ENCODE measurements at places on chromosomes 1 and 21. TPM values are rescaled to one million over a fixed set of nuclear protein-coding genes. Genes with fewer than 3 reads are reported as not detected.

The LCE2C gene
- total RNA-seq = not detected

The HSD3B1 gene
- not detected for total RNA-seq

The TMEM54 gene
- 25.8 TPM for total RNA-seq

The FYB2 gene
- total RNA-seq = not detected

The C8A gene
- total RNA-seq = not detected

The HTR1D gene
- total RNA-seq = 0.36 TPM

The CRB1 gene
- not detected for total RNA-seq

The CELA3B gene
- not detected for total RNA-seq

The OR2L5 gene
- not detected for total RNA-seq

The CXADR gene
- total RNA-seq = 0.10 TPM

DNA sequence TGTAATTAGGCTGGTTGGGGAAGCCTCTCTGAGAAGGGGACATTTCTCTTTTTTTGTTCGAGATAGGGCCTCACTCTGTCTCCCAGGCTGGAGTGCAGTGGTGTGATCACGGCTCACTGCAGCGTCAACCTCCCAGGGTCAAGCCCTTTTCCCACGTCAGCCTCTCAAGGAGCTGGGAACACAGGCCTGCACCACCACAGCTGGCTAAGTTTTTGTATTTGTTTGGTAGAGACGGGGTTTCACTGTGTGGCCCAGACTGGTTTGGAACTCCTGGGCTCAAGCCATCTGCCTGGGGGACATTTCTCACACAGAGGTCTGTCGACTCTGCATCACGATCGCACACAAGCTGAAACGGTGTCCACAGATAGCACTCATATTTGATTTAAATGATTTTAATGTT lies 39.7 kb downstream of the HUNK start:
- no peak for DNase-seq

DNA sequence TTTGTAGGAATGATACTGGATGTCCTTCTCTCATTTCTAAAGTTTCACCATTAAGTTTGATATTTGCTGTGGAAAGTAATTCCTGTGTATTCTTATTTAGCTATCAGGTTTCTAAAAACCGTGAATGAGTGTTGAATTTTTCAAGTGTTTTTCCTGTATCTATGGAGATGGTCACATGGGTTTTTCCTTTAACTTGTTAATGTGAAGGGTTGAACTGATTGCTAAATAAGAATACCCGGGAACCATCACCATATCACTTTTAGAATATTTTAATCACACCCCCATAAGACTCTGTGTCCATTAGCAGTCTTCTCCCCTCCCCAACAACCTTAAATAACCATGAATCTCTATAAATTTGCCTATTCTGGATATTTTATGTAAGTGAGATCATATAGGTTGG lies 16.5 kb upstream of the ASAP3 start:
- no peak for DNase-seq

DNA sequence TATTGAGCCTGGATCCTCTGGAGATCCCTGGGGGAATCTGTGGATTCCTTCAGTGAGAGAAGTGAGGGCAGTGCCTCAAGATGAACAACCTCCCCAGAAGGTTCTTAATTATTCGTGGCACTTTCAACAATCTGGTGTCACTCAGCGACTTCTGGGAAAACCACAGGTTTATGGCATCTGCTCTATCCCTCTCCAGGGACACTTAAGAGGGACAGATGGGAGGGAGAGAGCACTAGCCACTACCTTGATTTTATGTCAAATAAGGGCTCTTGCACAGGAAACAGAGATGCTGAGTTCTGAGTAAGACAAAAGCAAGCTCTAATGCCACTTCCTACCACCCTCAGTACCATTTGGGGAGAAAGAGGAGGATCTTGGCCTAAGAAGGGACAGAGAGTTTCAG lies 21.2 kb upstream of the CHI3L1 start:
- no peak for DNase-seq

- DNase-seq = no peak
Observed at GRCh38 chr1:37363535-37363934, 110.8 kb upstream of the ZC3H12A start.

- peak; percentile 74 for DNase-seq
Observed at GRCh38 chr1:67618285-67619018, 66.5 kb upstream of the GADD45A start.

DNA sequence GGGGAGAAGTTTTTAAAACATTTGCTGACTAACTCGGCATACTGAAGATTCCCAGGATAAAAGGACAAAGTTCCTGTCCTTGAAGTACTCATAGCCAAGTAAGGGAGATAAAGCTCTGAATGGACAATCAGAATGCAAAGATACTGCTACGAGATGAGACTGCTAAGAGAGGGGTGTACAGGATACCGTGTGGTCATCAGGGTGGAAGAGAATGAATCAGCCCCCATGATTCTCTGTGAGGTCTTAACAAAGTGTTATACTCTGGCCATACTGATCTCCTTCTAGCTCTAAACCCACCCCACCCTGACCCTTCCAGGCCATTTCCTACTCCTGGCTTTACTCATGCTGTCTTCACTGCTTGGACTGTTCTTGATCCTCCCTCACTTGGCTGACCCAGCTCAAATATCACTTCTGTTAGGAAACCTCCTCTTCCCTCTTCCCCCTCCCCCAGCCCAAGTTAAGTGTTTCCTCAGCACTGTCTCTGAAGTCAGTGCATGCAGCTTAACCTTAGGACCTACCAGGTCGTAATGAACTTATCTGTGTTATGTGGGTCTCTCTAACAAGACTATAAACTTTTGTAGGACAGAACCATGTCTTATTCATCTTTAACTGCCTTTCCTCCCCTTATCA lies 15.8 kb upstream of the MAGOH start:
- DNase-seq = peak; percentile 71

DNA sequence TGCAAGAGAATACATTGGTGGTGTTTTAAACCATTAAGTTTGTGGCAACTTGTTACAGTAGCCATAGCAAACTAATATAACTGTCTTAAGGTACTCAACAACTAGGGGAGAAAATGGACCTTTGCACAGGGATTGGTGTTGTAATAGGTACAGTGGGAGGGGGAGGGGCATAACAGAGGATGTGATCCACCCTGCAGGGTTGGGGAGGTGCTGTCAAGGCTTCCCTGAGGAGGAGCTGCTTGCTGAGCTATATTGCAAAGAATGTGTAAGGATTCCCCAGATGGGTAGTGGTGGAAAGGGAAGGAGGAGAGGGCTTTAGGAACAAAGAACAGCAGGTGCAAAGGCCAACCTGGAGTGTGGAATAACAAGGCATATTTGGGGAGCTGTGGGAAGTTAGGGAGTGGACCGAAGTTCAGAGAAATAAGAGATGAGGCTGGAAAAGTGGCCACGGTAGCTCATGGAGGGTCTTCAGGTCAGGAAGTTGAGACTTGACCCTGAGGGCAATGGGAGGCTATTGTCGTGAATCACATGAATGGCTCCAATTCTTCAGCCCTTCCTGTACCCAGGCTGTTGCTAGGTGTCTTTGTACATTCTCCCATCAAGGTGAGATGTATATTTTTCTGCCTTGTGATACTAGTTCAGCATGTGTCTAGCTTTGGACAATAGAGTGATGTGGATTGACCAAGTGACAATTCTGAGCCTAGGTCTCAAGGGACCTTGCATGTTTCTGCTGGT lies 168.6 kb upstream of the CSF3R start:
- DNase-seq = no peak

DNA sequence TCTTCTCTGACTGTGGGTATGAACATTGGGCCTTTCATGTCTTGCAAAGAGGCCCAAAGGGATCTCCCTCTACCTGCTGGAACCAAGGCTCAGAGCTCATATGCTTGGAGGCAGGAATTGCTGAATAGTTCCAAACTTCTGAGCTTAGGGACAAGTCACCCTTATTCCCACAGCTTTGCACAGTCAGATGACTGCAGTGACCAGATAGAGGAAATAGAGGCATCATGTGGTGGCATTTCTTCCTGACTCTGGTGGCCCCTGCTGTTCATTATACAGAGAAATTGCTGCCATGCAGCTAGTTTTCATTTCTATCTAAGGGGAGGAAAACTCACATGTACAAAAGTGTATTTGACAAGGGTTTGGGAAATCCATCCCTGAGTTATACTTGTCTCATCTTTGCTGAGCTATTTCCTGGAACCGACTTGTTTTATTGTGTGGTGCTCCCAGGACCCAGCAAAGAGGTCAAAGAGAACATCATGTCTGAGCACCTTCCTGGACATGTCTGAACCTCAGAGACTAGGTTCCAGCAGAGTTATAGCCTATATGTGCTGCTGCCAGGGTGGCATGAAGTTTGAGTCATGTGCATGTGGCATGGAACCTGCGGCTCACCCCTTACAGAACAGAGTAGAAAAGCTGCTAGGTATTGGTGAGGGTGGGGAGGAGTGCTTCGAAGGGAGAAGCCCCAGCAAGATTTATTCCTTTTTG lies 131.2 kb downstream of the PIK3R3 start:
- no peak for DNase-seq

GRCh38 chr1:212683357-212683722 lies 16.3 kb downstream of the BATF3 start:
- DNase-seq = no peak

- DNase-seq = no peak
Observed at GRCh38 chr1:117568999-117569398, 36.8 kb upstream of the TENT5C start.

DNA sequence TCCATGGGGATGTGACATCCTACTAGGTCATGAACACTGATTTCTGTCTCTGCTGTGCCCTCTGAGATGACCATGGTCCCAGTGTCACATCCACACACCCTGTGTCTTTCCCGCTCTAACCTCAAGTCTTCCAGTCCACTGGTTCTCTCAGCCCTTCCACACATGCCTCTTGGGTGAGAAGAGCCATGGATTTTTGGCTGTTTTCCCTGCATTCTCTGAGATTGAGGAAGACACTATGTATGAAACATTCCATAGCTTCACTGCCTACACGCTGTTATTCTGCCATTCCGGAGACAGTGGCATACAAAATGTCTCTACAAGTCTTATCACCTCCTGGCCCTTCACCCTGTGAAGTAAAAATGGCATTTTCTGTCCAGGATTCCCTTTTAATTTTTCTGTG lies 247.3 kb downstream of the BACH1 start:
- no peak for DNase-seq

DNA sequence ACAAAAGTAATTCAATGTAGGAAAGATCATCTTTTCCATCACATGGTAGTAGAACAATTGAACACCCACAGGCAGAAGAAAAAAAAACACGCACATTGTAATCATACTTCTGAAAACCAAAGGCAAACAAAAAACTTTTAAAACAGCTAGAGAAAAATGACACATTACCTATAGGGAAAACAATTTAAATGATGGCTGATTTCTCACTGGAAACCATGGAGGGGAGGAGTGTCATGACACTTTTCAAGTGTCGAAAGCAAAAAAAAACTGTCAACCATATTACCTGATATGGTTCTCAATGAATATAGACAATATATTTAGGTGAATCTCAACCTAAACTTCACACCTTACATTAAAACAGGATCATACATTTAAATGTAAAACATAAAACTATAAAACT lies 776 bp upstream of the SLAMF7 start:
- DNase-seq = no peak

DNA sequence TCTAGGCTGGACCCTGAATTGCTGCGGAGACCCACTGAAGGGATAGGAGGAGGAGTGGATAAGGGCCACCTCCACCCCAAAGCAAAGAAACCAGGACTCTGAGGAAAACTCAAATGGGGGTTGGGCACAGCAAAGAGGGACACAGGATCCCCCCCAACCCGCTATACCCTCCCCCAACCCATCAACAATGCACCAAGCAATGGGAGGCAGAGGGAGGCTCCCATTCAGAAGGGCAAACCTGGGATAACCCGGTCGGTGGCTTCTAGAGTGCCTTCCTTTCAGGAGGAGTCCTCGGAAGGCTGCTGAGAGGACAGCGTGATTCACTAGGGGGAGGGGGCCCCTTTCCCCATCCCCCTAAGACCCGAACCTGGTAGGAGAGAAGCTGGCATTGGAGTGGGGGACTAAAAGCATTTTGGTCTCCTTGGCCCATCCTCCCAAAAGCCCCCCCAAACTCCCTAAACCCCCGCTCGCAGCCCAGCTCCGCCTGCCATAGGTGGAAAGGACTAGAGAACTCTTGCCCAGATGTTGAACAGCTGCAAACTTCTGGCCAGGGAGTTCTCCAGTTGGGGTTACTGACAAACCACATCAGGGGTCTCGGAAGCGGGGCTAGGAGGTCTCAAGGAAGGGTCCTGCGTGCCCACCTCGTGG lies 1.3 kb downstream of the MEF2D start:
- no peak for DNase-seq

DNA sequence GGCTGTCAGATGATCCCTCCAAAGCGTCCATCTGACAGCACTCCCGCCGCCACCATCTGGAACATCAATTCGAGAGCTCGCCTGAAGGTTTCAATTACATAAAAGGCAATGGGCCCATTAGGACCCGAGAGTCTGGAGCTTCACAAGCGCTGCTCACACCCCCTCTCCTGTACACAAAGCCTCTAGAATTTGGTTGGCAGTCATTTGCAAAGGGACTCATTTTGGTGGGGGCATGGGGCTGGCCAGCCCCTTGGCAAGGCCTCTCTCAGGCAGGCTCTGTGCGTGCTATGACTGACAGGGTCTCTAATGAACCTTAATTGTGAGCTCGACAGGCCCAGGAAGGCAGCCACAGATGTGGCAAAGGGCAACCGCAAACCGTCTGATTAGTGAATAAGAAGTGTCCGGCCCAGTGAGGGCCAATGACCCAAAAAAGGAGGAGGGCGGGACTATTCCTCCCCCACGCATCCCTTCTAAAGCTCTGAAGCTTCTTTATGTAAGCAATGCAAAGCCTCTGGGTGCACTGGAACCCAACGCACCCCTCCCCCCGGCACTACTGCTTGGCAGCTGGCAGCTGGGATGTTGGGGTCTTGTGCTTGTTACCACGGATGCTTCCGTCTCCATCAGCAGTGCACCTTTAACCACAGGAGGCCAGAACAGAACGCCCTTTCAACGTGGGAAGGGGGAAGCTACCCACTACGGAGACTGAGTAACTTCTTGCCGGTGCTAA lies 79.4 kb downstream of the CAPZB start:
- peak; percentile 63 for DNase-seq
